ENCODE measurements at places on chromosomes 7 and 10.

- no peak for DNase-seq
These were observed 36.1 kb downstream of the ST8SIA6 start for GRCh38 chr10:17418249-17418648.

DNA sequence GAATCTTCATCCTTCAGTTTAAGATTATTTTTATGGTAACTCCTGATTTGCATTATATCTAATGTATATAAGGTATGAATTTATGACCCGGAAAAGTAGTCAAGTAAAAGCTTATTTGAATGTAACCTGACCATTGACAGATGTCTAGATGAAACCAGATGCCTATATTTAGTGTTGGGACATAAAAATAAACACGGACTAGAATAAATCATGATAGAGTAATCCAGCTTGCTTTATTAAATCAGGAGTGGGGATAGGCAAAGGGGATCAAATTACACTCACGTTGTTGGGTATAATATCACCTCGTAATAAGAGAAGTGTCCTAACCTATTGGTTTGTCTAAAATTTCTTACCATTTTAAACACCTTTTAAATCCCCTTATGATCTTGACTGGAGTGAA, 244.6 kb downstream of the AGMO start:
- DNase-seq, result no peak

DNA sequence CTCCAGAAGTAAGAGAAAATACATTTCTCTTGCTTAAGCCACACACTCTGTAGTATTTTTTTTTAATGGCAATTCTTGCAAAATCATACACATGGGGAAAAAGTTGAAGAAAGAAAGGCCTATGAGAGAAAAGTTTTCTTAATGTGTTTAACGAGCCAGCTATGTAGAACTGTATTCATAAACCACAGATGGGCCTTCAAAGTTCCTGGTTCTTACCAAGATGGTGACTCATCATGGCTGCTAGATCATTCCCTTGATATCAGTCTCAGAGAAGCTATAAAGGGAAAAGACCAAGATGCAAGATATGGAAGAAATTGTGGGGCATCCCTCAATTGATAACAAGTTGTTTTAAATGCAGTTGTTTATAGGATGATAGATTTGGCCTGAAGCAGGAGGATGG, 992.7 kb upstream of the MBL2 start:
- DNase-seq, result no peak

DNA sequence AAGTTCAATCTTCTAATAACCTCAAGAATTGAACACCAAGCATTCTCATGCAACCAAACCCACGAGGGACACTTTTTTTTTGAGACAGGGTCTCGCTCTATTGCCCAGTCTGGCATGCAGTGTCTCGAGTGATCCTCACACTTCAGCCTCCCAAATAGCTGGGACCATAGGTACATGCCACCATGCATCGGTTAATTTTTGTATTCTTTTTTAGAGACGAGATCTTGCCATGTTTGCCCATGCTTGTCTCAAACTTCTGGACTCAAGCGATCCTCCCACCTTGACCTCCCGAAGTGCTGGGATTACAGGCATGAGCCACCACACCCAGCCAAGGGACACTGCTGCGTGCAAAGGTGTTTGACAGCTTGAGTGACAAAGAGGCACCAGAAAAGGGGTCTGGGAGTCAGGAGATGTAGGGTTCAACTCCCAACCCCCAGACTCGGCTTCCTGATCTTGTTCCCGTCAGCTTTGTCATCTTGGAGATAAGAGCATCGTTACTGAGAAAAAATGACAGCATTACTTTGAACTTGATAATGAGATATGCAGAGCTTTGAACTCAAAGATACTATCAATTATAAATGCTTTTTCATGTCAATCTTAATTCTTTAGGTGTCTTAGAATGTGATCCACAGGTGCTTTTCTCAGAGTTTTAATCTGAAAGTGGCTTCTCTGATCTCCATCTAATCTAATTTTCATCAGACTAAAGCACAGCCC, 1.6 kb upstream of the CYTH3 start:
- DNase-seq, result no peak

DNA sequence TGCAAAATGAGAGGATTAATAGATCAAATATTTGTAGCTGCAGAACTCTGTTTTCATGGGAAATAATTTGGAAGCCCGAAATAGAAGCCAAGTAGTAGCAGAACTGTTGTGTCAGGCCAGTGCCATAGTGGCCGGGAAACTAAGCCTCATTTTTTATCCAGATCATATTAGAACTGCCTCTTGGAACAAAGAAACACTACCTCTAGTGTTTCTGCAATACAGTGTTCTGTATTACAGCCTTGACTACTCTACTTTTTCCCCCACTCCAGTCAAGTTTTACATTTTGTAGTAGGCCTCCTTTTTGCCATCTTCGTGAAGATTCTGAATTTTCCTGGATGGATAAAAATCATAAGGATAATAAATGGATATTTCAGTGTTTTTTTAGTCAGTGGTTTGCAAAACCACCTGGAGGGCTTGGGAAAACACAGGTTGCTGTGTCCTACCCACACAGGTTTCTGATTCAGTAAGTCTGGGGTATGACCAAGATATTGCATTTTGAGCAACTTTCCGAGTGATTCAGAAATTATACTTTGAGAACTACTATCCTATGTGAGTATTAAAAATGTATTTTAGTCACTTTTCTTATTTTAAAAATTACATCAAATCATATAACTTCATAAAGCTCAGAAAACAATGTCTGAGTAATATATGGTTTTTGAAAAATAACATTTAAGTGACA, 326.2 kb upstream of the KAT6B start:
- no peak for DNase-seq

GRCh38 chr10:1230592-1231275, 174.5 kb downstream of the WDR37 start:
- DNase-seq, result no peak

DNA sequence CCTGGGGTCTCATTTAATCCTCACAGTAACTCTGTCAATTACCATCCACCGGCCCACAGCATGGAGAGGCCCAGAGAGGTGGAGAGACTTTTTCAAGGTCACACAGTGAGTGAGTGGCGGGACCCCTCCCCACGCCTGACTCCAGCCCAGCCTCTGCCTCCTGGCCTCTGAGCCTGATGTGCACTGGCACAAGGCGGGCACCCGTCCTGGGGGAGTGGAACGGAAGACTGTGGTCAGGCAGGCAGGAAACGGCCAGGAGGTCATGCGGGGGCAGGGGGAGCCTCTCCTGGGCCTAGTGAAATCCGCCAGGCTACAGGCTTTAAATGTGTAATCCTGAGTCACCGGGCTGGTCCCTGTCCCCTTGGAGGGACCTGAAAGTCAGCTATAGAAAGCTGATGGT, 32.2 kb downstream of the ZCCHC24 start:
- DNase-seq, result no peak

GRCh38 chr7:50353894-50354595, 49.5 kb downstream of the IKZF1 start:
- no peak for DNase-seq

GRCh38 chr10:76558996-76559891, 1078.4 kb downstream of the KCNMA1 start:
- no peak for DNase-seq

- DNase-seq, result no peak
These were observed 191.4 kb upstream of the SVIL start for GRCh38 chr10:29826221-29826620.

- DNase-seq, result no peak
These were observed 5.9 kb upstream of the PRSS58 start for GRCh38 chr7:142263598-142264380.

DNA sequence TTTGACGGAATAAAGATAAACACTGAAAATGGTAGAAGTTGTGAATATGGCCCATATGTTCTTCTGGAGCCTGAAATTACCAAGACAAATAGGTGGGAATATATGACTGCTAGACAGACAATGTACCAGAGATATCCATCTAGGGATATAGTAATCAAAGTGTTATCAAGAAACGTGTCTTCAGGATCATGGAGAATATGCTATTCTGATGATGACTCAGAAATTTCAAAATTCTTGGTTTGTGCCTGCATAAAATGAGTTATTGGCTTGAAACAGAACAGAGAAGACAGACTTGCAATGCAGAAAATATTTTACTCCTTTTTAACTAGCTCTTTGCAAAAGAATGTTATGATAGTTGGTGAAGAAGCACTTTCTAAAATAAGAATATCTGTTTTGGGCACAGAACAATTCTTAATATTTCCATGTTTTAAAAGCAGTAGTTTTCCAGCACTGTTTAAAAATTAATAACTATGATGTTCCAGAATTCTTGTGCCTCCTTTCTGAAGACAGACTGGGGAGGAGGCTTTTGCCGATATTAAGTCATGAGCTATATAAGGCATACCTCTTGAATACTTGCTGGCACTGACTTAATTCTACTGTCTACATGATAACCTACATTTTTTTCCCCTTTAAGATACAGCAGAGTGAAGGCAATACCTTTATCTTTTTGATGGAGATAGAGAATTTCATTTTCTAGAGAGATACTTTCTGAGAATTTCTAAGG, 34.4 kb upstream of the CABCOCO1 start:
- DNase-seq, result no peak

GRCh38 chr10:12902135-12902572, 99.4 kb downstream of the CCDC3 start:
- no peak for DNase-seq

DNA sequence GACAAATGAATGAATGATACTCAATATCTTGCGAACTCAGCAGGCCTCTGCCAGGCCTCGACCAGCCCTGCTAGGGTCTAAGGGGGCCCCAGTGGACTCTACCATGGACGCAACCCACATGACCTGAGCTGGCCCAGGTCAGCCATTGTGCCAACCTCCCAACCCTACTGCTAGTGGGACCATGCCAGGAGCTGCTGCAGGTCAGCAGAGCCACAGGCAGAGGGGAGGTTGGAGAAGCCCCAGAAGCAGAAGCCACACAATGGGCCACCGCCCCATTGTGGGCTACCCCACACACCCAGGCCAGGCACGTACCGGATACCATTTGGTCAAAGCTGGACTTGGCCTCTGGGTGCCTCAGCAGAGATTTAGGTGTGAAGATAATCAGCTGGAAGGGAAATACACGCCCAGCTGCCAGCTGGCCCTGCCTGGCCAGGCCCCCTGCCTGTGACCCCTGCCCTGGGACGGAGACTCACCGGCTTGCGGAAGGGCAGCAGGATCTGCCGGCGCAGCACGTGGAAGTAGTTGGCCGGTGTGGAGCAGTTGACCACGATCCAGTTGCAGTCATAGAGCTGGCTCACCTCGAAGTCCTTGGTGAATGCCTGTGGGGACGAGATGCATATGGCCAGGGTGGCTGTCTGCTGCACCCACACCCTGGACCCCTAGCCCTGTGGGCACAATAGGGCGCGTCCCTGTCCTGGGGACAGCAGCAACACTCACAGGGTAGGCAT, 24.5 kb downstream of the OGDHL start:
- DNase-seq, result no peak

GRCh38 chr7:157932498-157933218, 595.9 kb downstream of the DNAJB6 start:
- no peak for DNase-seq

DNA sequence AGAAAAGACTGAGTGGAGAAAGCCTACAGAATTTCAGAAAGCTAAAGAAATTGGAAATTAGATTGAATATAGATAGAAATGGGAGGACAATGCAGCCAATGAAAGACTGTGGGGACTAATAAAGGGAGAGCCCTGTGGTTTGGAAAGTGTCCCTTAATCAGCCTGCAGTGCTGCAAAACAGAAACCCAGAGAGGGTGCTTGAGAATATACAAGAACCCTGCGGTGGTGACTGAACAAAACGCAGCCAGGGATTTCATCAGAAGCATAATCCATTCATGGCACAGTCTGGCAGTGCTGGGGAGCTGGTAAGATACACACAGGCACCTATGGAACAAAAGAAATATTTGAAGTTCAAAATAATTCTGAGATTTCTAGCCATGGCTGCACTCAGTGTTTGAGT, 19.1 kb downstream of the CEP41 start:
- no peak for DNase-seq

DNA sequence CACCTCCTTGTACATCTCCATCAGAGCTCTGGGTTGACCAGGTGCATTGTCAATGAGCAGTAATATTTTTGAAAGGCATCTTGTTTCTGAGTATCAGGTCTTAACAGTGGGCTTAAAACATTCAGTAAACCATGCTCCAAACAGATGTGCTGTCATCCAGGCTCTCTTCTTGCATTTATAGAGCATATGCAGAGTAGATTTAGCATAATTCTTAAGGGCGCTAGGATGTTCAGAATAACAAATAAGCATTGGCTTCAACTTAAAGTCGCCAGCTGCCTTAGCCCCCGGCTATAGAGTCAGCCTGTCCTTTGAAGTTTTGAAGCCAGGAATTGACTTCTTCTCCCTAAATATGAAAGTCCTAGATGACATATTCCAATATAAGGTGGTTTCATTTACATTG, 130.5 kb upstream of the INSYN2A start:
- no peak for DNase-seq

GRCh38 chr10:99660662-99661376, 1.5 kb downstream of the ENTPD7 start:
- DNase-seq, result no peak

GRCh38 chr7:94908323-94909178, 1.2 kb downstream of the PPP1R9A start:
- no peak for DNase-seq
